ENCODE measurements at places on chromosomes 3 and 15.

- no peak for DNase-seq
These were observed 11.1 kb downstream of the LRCH3 start for GRCh38 chr3:197801891-197802778.

DNA sequence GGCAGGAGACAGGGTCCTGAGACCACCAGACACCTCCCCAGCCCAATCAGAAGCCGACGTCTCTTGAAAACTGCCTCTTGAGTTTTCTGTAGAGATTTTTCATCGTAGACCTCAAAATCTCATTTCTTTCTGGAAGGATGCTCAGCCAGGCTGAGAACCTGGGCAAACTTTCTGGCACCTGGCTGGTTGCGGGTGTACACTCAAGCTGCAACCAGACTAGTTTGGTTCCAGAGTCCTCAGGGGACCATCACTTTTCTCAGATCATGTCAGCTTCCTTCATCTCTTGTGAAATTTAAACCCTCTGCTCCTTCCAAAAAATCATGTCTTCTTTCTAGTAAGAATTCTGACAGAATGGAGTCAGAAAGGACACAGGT, 45.1 kb downstream of the CMTM7 start:
- no peak for DNase-seq

DNA sequence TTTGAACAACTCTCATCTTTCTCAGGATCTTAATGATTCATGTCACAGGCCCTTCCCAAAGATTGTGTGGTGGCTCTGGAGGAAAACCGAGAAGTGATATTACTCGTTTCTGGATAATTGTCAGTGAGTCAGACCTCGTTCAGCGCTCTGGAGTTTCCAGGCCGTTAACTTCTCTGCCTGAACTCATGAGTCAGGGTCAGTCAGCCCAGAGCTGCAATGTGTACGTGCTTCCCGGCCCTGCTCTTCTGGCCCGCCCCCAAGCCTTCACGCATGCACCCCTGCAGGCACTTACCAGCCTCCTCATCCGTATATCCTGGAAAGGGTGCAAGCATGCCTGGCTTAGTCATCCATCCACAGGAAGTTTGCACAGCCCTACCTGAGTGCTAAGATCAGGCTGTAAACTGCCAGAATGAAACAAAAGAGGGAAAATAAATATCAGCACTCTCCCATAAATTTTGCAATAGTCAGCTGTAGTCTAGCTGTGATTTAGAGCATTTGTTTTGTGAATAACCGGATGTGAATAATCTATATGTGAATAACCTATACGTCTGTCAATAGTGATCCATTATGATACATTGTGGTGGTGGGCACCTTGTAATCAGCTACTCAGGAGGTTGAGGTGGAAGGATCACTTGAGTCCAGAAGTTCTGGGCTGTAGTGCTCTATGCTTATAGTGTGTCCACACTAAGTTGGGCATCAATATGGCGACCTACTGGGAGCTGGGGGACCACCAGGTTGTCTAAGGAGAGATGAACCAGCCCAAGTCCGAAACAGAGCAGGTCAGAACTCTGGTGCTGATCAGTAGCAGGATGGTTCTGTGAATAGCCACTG, 35.3 kb upstream of the SEMA4B start:
- no peak for DNase-seq

DNA sequence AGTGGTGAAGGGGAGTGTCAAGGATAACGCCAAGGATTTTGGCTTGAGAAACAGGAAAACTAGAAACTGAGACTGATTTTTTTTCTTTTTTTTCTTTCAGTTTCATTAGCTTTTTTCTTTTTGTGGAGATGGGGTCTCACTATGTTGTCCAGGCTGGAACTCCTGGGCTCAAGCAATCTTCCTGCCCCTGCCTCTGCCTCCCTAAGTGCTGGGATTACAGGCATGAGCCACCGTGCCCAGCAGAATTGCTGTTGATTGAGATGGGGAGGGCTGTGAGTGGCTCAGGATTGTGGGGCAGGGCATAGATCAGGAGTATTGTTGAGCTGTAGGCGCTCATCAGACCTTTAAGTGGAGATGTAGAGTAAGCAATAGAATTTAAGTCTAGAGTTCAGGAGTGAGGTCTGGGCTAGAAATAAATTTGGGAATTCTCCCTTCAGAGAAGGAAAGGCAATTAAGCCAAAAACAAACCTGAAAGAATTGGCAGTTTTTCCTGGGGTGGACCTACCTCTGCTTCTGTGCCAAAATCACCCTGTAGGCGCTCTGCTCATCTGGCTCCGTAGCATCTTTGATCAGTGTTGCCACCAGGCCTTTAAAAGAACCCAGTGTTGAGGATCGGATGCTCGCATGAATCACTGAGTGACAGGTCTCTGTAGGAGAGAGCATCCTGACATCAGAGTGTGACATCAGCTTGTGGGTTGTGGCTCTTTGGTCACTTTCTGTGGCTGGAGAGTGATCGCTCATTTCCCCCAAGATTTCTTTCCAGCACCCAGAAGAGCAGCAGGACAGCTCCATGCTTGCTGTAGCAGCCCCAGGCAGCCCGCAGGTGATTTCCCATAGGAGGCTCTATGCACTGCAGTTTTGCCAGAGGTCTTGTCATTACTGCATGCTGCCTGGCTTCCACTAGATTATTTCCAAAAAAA, 15.8 kb downstream of the ABHD17C start:
- peak; percentile 76 for DNase-seq

- DNase-seq, result no peak
These were observed 26.9 kb downstream of the CYP19A1 start for GRCh38 chr15:51311510-51311909.

- DNase-seq, result no peak
These were observed 23.4 kb downstream of the PLSCR4 start for GRCh38 chr3:146227486-146227885.

DNA sequence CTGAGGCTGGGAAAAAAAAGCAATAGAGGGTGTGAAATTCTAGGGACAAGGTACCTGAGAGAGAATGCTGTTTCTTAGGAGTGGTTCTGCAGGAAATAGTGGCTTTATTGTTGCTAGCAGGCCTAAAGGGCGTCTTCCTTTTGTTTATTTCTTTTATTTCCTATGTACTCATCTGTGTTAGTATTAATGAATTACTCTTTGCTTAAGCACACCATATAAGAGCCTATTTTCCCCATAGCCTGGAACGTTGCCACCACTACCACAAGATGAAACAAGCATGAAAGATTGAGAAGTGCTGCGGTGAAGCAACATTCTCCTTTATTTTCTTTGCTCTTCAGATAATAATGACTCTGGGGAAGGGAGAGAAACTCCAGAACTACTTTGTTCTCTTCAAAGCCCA, 21.3 kb upstream of the GOLIM4 start:
- DNase-seq, result no peak

DNA sequence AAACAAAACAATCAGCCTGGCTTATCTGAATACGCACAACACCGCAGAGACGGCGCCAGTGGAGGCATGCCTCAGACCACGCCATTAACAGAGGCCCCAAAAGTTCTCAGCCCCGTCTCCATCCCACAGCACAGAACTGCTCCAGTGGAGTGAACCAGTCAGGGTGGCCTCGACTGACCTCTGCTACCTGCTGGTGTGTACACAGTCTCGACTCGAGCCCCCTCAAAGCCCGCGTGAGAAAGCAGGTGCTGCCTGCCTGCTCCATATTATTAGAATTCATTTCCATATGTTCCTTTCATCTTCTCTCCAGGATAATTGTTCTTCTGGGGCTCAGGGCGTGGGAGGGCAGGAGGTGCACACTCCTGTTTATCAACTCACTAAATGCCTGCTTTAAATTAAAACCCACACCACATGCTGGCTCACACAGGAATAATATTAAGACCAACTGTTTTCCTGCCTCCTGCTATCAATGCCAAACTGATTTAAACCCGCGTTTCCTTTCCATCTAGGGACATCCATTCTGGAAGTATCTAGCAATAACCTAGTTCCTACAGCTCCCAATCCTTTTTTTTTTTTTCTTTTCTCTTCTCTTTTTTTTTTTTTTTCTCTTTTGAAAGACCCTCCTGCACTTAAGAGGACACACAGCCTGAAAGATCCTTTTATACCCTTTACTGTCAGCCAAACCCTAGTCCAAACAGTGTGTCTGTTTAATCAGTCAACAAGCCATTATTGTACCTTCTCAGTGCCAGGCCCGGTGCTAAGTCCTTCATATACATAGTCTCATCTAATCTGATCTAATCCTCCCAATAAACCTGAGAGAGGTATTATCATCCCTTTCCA, 101.2 kb downstream of the TLE3 start:
- no peak for DNase-seq
